ENCODE measurements at places on chromosomes 2 and 18.

GRCh38 chr2:220660277-220661145, 911.6 kb downstream of the EPHA4 start:
- no peak for DNase-seq

DNA sequence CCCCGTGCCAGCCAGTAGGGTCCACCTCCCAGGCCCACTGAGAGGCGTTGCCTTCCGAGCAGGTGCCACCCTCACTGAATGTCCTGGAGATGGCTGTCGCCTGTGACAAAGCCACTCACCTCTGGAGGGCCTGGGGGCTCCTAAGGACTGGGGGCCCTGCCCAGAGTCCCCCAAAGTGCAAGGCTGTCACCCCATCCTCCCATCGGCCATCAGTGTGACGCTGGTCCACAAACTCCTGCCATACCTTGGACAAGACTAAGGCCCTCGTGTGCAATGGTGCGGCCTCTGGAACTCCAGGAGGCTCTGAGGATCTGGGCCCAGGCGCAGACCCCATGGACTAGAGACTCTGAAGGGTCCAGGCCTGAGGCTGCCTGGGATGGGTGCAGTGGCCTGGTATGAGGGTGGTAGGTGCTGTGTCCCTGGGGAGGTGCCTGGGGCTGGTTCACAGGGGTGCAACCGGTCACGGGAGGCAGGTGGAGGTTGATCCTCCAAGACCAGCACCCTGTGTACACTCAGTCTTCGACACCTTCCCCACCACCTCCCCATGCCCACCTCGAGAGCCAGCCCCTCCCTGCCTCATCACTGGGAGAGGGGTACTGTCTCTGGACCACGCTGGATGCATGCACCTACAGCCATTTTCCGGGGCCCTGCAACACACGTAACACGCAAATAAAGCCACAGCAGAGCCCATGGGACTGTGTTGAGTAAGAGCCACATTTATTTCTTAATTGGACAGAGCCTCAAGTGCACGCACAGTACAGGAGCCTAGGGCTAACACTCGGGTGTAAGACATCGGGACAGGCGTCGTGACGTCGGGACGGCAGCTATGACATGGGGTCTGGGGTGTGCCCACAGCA, 21.6 kb downstream of the AQP12A start:
- no peak for DNase-seq

DNA sequence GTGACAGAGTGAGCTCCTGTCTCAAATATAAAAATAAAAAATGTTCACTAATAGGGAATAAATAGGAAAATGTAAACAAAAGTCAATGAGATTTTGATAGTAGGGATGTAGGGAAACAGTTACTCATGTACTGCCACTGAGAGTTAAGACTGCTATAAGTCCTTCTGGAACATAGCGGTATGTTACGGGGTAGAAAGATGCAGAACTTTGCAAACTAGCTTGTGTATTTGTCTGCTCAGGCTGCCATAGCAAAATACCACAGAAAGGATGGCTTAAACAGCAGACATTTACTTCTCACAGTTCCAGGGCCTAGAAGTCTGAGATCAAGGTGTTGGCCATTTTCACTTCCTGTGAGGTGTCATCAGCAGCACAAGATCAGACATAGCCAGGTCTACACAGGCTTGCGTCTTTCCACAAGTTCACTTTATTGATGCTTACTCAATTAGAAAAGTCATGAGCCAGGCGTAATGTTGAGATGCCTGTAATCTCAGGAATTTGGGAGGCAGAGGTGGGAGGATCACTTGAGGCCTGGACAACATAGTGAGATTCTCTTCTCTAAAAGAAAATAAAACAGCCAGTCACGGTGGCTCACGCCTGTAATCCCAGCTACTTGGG, 8.8 kb downstream of the TXNDC2 start:
- no peak for DNase-seq

DNA sequence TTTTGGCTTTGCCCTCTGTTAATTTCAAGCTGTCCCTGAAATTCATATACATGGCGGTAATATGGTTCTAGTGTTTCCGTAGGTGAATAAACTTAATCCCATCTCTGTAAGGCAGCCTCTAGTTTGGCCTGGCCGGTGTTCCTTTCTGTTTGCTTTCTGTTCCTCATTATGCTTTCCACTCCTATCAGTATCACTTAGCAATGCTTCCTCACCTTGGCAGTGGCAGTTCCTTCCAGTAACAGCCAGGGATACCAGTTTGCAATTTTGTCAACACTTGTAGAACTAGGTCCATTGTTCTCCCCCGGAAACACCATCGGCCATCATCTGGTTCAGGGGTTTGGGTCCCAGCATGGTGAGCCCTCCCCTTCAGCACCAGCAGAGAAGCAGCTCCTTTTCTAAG, 18.2 kb upstream of the TNP1 start:
- no peak for DNase-seq

DNA sequence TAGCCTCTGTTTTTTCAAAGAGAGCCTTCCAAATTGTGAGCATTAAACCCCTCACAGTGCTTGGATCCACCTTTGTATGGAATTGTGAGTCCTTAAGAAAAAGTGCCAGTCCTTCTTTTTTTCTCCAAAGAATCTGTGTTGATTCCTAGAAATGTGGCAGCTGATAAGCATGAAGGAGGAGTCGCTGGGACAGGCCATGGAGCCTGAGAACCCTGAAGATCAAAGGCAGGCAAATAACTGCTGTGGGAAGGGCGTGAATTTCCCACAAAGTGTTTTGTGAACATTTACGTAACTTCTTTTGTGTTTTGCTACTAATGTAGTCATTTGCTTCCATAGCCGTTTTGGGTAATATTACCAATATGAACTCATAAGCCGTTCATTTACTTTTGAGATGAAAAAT, 27.7 kb upstream of the CHMP1B start:
- no peak for DNase-seq

All from stimulated activated CD4-positive, alpha-beta T cell treated with anti-CD3 and anti-CD28 coated beads, Interleukin-2, amount 100 ng/mL, for 24 hours (primary cell).